ENCODE measurements at places on chromosomes 6 and 20. TPM values are rescaled to one million over a fixed set of nuclear protein-coding genes. Genes with fewer than 3 reads are reported as not detected.

DNA sequence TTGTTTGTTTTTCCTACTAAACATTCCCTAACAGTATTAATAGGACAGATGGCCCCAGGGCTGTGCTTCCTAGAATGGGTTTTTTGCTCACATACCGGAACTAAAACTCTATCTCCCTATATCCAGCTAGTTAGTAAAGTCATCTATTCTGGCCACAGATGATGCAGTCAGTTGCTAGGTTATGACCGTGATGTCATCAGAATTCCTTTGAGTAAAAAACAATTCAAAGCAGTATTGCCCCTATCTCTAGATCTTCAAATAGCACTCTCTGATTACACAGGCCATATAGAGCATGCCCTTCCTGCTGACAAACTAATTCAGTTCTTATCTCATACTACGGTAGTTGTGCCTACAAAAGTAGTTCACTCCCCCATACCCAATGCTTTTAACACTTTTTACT, 17.9 kb upstream of the ZNF451 start:
- no peak for DNase-seq

GRCh38 chr6:116158641-116159040, 32.7 kb upstream of the COL10A1 start:
- DNase-seq: no peak

Gene TRIM10
- not detected for total RNA-seq

- DNase-seq: no peak
Observed at GRCh38 chr6:93900142-93900541, 480.8 kb upstream of the EPHA7 start.

DNA sequence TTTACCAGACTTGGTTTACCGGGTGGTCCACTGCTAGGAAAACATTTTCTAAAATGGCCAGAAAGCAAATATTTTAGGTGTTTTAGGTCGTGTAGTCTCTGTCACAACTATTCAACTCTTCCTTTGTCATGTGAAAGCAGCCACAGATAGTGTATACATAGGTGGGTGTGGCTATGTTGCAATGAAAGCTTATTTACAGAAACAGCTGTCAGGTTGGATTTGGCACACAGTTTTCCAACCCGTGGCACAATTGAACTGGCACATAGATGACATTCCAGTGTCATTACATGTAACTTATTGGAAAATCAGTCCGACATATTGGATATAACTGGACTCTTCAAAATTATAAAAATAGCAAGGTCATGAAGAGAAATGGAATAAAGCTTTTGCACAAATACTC, 68.9 kb upstream of the KCNQ5 start:
- no peak for DNase-seq

- DNase-seq: no peak
Observed at GRCh38 chr6:45923831-45924391, 91.7 kb downstream of the CLIC5 start.

- DNase-seq: no peak
Observed at GRCh38 chr20:56575157-56575556, 42.1 kb downstream of the FAM209B start.

DNA sequence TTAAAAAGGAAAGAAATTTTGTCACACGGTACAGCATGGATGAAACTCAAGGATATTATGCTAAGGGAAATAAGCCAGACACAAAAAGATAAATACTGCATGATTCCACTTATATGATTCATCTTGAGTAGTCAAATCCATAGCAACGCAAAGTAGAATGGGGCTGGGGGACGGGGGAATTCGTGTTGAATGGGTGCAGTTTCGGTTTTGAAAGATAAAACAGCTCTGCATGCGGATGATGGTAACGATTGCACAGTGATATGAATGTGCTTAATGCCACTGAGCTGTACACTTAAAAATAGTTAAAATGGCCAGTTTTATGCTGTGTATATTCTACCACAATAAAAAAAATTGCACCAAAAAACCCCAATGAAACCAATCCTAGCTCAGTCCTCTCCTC, 52.9 kb upstream of the SIRPA start:
- DNase-seq: no peak

DNA sequence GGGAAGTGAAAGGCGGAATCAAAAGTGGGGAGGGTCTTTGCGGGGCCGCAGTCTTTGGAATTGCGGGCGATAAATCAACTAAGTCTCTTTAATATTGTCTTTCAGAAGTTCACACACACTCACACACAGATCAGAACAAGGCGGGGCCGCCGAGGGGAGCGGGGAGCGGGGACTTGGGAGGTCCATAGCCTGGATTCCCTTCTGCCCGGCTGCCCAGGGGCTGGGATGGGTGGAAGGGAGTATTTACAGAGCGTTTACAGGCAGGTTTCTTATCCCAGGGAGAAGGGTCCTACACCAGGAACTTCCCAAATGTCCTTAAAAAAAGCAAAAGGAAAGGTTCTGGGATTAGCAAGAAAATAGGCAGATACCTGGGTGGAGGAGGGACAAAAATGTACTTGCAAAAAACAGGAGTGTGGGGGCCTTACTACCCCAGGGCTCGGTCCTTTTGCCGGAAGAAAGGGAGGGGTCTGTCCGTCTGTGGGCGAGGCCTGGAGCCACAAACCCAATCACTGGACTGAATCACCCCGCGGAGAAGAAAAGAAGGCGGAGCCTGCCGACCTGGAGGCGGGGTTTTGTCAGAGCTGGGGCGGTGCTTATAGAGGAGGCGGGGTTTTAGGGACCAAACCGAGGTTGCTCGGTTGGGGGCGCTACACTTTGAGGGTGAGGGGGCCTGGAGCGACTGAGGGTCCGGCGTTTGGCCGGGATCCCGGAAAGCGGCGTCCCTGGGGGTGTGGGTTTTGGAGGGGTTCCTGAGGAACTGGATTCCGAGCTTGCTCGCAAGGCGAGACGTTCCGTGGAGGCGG, 3.2 kb downstream of the PRRT1 start:
- DNase-seq: peak; percentile 76

GRCh38 chr20:53793783-53794383, 200.2 kb upstream of the ZNF217 start:
- DNase-seq: no peak

- peak; percentile 71 for DNase-seq
Observed at GRCh38 chr20:63740070-63740626, 572 bp downstream of the SLC2A4RG start.

Gene TPBG
- total RNA-seq: 1.9 TPM

Gene DYNLRB1
- 148 TPM for total RNA-seq

GRCh38 chr6:40722091-40722490, 134.9 kb upstream of the LRFN2 start:
- no peak for DNase-seq

Gene MMP24OS
- 42.4 TPM for total RNA-seq

- DNase-seq: no peak
Observed at GRCh38 chr20:64222291-64222735, 33.2 kb upstream of the PCMTD2 start.

DNA sequence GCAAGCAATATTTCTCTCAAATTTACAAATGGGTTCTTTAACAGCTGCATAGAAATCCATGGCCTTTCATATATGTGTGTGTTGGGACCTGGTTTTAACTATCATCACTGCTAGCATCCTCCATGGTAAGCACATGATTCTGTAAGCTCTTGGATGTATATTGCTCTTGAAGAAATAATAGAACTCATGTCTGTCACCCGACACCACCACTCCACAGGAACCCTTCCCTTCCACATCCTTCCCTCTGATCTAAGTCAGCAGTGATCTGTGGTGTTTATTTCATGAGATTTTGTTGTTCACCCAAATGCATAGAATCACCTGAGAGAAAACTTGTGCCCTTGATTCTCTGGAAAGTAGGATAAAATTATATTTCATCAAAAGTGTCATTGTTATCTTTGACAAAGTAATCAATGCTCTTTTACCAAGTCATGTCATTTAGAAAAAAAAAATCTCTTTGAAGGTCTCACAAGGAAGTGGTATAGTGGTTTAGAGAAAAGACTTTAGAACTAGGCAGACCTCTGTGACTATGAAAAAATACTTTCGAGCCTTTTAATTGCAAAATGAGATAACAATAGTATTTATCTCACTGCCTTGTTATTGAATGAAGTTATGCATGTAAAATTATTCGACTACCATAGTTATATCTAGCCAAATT, 649.8 kb upstream of the SLC35B3 start:
- no peak for DNase-seq

DNA sequence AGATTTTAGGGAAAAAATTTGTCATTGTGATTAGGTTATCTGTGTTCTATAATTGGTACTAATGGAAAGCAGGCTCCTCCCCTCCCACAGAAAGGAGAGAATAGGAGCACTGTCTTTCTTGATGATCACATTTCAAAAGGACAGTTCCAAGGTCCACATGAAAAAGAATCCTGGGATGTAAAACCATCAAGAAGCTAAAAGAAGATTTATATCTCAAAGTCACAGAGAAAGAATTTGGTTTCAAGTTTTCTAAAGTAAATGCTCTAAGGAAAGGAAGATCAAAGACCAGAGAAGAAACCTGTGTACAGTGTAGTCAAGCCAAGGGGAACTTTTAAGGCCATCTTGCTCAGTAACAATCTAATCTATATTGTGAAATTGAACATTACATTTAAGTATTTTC, 652.7 kb upstream of the HS3ST5 start:
- DNase-seq: no peak

Gene MRS2
- total RNA-seq: 43.8 TPM
